ENCODE measurements at places on chromosomes 7 and 10. TPM values are rescaled to one million over a fixed set of nuclear protein-coding genes. Genes with fewer than 3 reads are reported as not detected.

The AFAP1L2 gene
- total RNA-seq: 214 TPM

The SFXN4 gene
- 13.3 TPM for total RNA-seq

The ZNF425 gene
- total RNA-seq: 1.4 TPM

- H3K27ac ChIP-seq: no peak overlapping the region
- no peaks in the 10 kb centered on the region for H3K36me3 ChIP-seq
- no peak for DNase-seq
- H3K27me3 ChIP-seq: no peaks in the 10 kb centered on the region
- no peak overlapping the region for H3K4me3 ChIP-seq
- no peaks in the 10 kb centered on the region for H3K4me1 ChIP-seq
These were observed 124.8 kb upstream of the PRKCQ start for GRCh38 chr10:6704896-6705295.

- H3K27ac ChIP-seq: no peak overlapping the region
- no peaks in the 10 kb centered on the region for H3K27me3 ChIP-seq
- H3K36me3 ChIP-seq: no peaks in the 10 kb centered on the region
- DNase-seq: no peak
These were observed 1.2 kb upstream of the SLC13A4 start for GRCh38 chr7:135729230-135729629.

The MYH16 gene
- total RNA-seq: not detected

DNA sequence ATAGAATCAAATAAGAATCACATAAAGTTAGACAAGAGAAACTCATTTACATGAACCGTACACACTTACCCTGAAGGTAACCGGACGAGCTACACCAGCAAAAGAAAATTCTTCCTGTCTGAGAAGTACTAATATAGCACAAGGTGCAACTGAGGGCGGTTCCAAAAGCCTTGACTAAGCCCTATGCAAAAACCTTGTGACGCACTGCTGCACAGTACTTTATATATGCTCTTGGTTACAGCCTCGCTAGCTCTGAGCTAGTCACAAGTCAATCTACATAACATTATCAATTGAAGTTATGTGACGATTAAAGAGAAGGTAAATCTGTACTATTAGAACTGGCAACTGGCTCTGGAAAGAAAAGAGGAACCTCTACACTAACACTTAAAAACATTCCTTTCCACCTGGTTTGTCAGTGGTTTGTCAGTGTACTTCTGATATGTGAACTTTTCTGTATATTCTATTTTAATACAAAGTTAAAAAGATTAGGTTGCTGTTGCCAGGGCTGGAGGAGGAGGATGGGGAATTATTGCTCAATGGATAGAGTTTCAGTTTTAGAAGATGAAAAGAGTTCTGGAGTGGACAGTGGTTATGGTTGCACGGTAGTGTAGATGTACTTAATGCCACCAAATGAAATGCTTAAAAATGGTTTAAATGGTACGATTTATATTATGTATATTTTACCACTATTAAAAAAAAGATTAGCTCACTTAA lies 21.6 kb downstream of the NT5C3A start:
- H3K36me3 ChIP-seq: no peaks in the 10 kb centered on the region

GRCh38 chr7:94888551-94888950 lies 18.8 kb upstream of the PPP1R9A start:
- DNase-seq: no peak
- no peaks in the 10 kb centered on the region for H3K4me1 ChIP-seq
- H3K27ac ChIP-seq: no peak overlapping the region
- H3K36me3 ChIP-seq: no peaks in the 10 kb centered on the region
- no peaks in the 10 kb centered on the region for H3K27me3 ChIP-seq
- no peak overlapping the region for H3K4me3 ChIP-seq

DNA sequence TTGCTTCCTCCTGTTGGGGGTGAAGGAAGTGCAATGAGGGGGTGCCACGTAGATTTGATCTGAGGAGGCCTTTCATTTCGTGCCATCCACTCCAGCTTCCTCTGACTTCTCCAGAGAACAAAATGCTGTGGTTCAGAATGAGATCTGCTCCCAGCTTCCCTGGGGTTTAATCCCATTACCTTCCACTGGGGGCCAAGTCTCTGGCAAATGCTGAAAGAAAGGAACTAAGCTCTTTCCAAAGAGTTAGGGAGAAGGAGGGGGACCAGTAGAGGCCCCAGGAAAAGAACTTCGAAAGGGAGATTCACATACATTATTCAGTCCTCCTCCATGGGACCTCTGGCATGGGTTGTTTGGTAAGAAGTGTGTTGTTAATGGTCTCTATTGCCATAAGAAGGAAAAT lies 727.0 kb downstream of the TYW1 start:
- no peaks in the 10 kb centered on the region for H3K36me3 ChIP-seq
- DNase-seq: no peak

GRCh38 chr10:30438021-30438850 lies 4.3 kb downstream of the MAP3K8 start:
- H3K36me3 ChIP-seq: no peaks in the 10 kb centered on the region
- H3K4me3 ChIP-seq: peak overlapping the region; percentile 78
- peak overlapping the region; percentile 95 for H3K27ac ChIP-seq
- no peak for DNase-seq

The PDE1C gene
- 2.3 TPM for total RNA-seq

The ASB4 gene
- not detected for total RNA-seq

The NXPH1 gene
- total RNA-seq: not detected

DNA sequence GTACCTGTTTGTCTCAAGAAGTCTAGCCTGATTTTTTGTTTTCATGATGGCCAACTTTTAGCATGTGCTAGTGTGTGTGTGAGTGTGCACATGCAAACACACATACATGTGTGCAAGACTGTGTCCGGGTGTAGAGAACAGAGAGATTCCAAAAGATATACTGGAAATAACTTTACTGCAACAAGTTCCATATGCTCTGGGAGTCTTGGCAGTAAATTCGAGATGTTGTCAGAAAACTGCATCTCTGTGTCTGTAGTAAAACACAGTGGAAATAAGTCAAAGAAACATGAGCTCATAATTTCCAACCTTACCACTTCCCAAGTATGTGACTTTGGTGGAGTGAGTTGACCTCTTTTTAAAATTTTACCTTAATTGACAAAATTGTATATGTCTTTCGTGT lies 950.8 kb upstream of the C7orf33 start:
- no peak overlapping the region for H3K27ac ChIP-seq
- no peak overlapping the region for H3K4me3 ChIP-seq
- H3K27me3 ChIP-seq: no peaks in the 10 kb centered on the region
- DNase-seq: no peak
- no peaks in the 10 kb centered on the region for H3K36me3 ChIP-seq

- no peaks in the 10 kb centered on the region for H3K36me3 ChIP-seq
- H3K27ac ChIP-seq: no peak overlapping the region
- H3K4me3 ChIP-seq: no peak overlapping the region
These were observed 37.6 kb downstream of the PLXDC2 start for GRCh38 chr10:19853831-19854230.

DNA sequence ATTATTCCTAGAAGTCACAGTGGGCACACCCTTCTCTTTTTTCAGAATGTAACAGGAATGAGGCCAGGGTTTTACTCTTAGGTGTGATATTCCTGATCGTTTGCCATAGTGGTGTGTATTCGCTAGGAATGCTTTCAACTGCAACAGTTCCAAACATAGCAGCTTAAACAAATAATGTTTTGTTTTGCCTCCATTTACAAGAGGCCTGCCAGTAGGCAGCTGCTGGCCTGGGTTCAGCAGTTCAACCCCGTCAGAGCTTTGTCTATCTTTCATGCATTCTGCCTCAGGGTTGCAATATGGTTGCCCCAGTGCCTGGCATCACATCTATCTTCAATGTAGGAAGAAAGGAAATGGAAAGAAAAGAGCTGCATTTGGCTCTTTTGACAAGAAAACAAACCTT lies 21.7 kb upstream of the RET start:
- no peaks in the 10 kb centered on the region for H3K36me3 ChIP-seq
- H3K27ac ChIP-seq: no peak overlapping the region
- H3K27me3 ChIP-seq: no peaks in the 10 kb centered on the region
- H3K4me1 ChIP-seq: no peaks in the 10 kb centered on the region
- no peak for DNase-seq

DNA sequence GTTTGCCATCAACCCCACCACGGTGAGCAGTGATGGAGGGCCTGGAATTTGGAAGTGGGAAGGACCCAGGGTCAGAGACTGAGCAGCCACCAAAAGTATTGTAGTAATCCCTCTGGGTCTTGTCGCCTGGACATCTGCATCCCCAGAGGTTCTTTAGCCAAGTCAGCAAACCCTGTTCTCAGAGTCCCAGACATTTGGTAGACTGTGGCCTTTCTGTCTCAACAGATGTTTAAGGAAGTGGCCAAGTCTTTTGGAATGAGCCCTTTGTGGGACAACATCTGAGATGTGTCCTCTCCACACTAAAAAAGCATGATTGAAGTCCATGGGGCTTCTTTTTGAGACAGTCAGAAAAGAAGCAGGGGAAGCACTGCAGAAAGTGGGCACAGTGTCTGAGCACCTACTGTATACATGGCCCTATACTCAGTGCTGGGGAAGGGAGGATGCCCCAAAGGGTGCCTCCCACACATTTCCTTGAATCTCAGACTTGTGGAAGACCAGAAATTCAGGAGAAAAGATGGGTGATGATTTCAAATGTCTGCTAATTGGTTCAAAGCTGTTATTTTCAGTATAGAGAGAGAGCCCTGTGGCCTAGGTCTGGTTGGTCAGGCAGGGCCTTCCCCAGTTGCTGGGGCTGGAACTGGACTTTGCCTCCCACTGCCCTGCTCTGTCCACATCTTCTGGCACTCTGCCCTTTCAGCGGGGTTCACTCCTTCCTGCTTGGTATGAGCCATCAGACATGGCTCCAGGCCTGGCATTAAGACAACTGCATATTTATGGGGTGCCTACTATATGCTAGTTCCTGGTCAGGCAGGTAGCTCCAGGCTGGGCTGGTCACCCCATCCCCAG lies 26.5 kb upstream of the VSIR start:
- no peaks in the 10 kb centered on the region for H3K36me3 ChIP-seq
- no peak overlapping the region for H3K4me3 ChIP-seq
- peaks cover 68% of the 10 kb centered on the region for H3K4me1 ChIP-seq

The FAM131B gene
- 0.74 TPM for total RNA-seq

DNA sequence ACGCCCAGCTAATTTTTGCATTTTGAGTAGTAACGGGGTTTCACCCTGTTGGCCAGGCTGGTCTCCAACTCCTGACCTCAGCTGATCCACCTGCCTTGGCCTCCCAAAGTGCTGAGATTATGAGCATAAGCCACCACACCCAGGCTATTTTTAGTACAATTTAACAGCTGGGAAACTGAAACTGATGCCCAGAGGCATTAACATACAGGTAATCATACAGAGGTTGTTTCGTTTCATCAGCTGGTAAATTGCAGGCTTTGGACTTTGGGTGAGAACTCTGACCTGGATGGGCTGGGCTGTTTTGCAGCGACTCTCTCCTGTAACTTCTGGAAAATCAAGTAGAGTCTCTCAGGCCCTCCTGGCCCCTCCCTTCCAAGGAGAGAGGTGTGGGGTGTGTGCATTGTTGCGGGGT lies 6.2 kb upstream of the ACHE start:
- H3K36me3 ChIP-seq: no peaks in the 10 kb centered on the region
- peaks cover 12% of the 10 kb centered on the region for H3K27me3 ChIP-seq
- no peak overlapping the region for H3K4me3 ChIP-seq
- H3K4me1 ChIP-seq: peaks cover 7% of the 10 kb centered on the region
- DNase-seq: no peak

The RNF32 gene
- 2.8 TPM for total RNA-seq

GRCh38 chr10:69929575-69929974 lies 123.1 kb upstream of the MACROH2A2 start:
- H3K27me3 ChIP-seq: no peaks in the 10 kb centered on the region
- H3K4me1 ChIP-seq: no peaks in the 10 kb centered on the region
- H3K4me3 ChIP-seq: no peak overlapping the region
- H3K36me3 ChIP-seq: peaks cover 5% of the 10 kb centered on the region

- no peaks in the 10 kb centered on the region for H3K36me3 ChIP-seq
- peaks cover under 1% of the 10 kb centered on the region for H3K4me1 ChIP-seq
- H3K27me3 ChIP-seq: no peaks in the 10 kb centered on the region
- DNase-seq: no peak
- no peak overlapping the region for H3K4me3 ChIP-seq
These were observed 90.3 kb downstream of the CELF2 start for GRCh38 chr10:11107948-11108347.

DNA sequence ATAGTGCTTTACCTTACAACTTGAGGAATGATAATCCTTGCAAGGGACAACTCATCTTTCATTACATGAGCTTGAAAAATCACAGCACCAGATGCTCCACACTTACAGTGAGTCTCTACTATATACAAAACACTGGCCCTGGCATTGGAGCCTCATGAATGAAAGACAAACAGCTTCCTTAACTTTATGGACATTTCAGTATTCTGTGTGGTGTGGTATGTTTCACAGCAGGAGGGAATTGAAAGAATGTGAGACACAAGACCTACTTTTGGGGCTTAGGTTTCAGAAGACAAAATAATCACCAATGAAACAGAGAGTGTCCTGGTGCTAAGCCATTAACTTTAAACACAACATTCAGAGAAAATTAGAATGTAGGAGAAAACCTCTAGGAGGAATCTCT lies 1249.6 kb downstream of the XPNPEP1 start:
- no peaks in the 10 kb centered on the region for H3K36me3 ChIP-seq
- H3K4me3 ChIP-seq: no peak overlapping the region
- no peak for DNase-seq
- H3K27me3 ChIP-seq: no peaks in the 10 kb centered on the region
- no peaks in the 10 kb centered on the region for H3K4me1 ChIP-seq

The PPP1R9A gene
- 20.4 TPM for total RNA-seq

DNA sequence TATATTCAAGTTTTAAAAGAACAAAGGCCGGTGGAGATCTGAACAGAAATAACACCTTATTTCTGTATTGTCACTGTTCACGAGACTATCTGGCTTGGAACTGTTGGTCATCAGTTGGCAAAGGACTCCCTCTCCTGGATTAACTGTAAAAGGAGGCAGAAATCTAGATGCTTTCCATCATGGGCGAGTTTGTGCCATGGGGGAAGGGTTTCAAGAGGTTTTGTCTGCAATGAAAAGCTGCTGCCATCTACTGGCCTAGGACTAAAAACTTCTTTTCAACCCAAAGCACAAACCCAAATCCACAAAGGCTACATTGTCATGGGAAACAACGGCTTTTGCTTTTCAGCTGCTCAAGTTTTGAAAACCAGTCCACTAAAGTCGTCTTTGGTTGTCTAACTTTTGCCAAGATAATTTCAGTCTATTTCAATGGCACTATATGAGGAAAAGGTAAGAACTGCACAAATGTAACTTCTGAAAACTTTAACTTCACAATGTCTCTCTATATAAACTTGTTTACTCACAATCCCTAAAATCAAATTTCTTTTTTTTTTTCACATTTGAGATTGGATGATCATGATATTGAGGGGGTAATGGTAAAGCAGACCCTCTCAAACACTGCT lies 196.8 kb downstream of the SKAP2 start:
- no peak overlapping the region for H3K27ac ChIP-seq
- H3K36me3 ChIP-seq: peaks cover 12% of the 10 kb centered on the region
- peaks cover 5% of the 10 kb centered on the region for H3K4me1 ChIP-seq
- no peak for DNase-seq

- no peak overlapping the region for H3K4me3 ChIP-seq
- H3K36me3 ChIP-seq: no peaks in the 10 kb centered on the region
- no peak overlapping the region for H3K27ac ChIP-seq
- H3K4me1 ChIP-seq: no peaks in the 10 kb centered on the region
- DNase-seq: peak; percentile 59
- no peaks in the 10 kb centered on the region for H3K27me3 ChIP-seq
These were observed 182.6 kb upstream of the RNF32 start for GRCh38 chr7:156458011-156458410.

GRCh38 chr7:126570845-126571244 lies 681.9 kb downstream of the GRM8 start:
- no peak overlapping the region for H3K4me3 ChIP-seq
- no peaks in the 10 kb centered on the region for H3K36me3 ChIP-seq
- H3K27ac ChIP-seq: no peak overlapping the region
- no peaks in the 10 kb centered on the region for H3K4me1 ChIP-seq
